Muscle of arm (tissue), 14 donors: ENCODE measurements at places on chromosomes 6 and 20.

DNA sequence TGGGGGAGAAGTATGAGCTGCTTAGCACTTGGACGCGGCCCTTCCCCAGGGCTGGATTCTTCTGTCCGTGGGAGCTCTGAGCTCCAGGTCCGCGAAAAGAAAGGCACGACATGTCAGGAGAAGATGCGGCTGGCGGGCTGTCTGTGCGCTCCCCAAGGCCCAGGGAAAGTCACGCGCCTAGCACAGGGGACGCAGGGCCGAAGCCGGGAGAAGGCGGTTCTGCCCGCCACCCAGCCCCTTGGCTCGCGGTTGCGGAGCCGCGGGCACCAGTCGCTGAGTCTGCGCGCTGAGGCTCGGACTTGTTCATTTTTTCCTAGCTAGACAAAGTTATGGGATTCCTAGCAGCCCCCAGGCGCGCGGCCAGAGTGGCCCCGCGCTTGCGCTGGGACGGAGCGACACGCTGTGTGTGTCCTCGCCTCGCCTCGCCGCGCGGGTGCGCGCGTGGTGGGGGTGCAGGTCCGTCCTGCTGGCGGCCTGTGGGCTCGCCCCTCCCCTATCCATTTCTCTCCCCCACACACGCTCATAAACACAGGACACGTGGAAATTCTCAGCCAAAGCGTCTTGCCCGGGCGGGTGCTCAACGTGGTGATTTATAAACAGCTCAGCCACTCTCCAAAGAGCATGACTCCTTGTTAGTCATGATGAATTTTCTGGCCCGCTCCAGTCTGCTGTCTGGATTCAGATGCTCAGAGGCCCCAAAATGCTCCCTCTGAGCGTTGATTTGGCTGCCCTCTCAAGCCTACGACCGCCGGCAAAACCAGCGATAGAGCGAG lies 1.9 kb upstream of the POU3F2 start:
- DNase-seq, result no peak

DNA sequence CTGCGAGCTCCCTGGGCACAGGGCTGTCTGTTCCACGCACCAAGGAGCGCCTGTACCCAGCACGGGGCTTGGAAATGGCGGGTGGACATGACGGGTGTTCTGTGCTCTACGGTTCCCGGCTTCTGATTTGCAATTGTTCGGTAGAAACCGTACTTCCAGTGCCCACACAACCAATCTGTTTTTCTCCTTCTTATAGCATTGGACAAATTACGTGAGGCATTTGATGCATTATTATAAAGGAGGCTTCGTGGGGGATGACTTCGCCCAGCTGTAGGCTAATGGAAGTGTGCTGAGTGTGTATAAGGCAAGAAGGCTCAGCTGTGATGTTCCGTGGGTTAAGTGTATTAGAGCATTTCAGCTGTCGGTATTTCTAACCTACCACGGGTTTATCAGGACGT lies 9.8 kb upstream of the RPS21 start:
- no peak for DNase-seq

DNA sequence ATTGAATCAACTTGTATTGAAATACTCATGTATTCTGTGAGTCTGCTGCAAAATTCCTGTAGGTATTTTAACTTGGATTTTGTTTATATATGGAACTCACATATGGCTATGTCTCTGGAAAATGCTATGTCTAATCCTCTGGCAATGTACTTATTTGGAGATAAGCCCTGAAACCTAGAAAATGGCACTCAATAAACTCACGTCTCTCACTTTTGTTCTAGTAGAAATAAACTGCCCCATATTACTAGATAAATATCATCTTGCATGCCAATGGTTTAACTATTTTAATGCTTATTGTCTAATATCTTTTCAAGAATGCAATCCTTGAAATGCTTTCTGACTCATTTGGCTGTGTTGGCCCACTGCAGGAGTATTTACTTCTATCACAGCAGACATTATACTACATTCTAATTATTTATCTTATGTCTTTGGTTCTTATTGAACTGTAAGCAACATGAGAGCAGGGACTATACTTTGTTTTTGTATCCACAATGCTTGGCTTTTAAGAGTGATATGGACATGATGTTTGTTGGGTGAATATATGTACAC lies 292.2 kb upstream of the RSPO3 start:
- no peak for DNase-seq

DNA sequence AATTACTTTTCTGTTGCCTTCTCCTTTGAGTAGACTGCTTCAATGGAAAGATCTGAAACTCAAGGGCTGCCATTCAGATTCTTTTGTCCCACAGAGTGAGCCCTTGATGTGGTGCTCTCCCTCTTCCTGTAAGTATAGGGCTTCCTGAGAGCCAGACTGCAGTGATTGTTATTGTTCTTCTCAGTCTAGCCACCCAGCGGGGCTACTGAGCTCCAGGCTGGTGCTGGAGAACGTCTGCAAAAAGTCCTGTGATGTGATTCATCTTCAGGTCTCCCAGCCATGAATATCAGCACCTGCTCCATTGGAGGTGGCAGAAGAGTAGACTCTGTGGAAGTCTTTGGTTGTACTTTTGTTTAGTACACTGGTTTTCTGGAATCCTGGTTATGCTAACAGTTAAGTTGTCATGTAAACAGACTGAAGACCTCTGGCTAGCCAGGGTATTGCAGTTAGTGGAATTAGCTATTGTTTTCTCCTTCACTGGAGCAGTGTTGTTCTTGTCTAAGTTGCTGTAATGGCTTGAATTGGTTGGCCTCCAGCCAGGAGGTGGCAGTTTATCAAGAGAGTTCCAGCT lies 240.9 kb downstream of the COL12A1 start:
- no peak for DNase-seq

GRCh38 chr6:24272553-24272952 lies 85.3 kb downstream of the DCDC2 start:
- DNase-seq, result no peak

DNA sequence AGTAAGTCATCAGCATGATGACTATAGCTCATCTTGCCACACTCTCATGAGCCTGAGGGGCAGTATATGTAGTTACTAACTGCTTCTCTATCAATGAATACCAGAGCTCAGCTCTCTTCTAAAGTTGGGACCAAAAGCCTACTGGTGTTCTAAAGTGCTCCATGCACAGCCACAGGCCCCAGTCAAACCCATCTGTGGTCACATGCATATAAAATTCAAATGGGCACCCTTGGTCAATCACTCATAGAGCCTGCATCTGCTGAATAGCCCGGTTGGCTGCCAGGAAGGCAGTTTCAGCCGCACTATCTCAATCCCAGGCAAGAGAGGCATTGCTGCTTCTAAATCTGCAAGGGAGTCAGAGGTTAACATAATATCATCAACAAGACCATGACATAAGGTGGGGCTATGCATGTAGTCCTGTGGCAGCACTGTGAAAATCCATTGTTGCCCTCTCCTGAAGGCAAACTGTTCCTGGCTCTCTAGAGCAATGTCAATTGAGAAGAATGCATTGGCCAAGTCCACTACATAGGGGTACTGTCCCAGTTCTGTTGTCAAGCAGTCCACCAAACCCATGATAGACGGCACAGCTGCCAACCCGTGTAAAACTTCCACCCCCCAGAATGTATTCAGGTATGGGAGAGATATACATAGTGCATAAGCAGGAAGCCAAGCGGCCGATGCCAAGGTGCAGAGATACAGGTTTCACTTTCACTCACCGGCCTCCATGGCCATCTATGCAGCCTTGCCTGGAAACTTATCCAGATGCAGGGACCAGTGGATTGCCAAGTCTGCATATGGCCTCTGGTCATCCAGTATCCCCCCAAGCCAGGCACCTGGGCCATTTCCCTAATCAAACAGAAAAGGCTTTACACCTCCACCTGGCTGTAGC lies 76.2 kb downstream of the ALDH8A1 start:
- DNase-seq, result no peak

GRCh38 chr6:113539202-113539601 lies 317.9 kb upstream of the MARCKS start:
- DNase-seq, result no peak

DNA sequence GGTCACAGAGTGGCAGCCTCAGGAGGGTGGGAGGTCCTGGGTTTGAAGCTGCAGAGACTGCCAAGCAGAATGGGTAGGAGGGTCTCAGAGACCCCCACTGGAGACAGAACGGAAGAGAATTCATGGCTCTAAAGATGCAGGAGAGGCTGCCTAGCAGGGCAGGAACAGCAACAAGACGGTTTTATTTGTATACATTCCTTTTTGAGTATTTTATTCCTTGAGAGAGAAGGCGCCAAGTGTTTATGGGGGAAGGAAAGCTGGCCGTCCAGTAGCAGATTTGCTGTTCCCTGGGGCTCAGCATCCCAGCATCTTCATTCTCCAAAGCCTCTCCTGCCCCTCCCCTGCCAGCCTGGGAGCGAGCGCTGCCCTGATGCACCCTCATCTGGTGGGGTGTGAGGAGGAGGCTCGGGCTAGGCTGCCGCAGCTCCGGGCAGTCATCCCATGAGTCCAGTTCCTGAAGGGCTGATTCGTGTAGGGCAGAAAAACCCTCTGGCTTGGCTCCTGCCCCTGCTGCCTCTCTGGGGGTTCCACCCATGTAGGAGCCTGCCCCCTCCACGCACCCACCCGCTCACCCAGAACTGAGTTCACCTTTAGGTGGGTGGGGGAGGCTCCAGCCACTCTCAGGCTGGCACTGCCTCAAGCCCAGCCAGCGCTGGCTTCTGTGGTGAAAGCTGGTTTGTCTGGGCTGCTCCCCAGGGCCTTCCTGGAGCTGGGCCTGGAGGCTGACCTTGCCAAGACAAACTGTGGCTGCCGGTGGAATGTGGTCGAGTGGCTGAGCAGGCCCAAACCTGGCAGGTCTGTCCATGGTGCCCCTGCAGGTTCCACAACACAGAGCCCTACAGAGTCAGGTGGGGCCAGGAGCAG lies 32.4 kb downstream of the CPXM1 start:
- no peak for DNase-seq

DNA sequence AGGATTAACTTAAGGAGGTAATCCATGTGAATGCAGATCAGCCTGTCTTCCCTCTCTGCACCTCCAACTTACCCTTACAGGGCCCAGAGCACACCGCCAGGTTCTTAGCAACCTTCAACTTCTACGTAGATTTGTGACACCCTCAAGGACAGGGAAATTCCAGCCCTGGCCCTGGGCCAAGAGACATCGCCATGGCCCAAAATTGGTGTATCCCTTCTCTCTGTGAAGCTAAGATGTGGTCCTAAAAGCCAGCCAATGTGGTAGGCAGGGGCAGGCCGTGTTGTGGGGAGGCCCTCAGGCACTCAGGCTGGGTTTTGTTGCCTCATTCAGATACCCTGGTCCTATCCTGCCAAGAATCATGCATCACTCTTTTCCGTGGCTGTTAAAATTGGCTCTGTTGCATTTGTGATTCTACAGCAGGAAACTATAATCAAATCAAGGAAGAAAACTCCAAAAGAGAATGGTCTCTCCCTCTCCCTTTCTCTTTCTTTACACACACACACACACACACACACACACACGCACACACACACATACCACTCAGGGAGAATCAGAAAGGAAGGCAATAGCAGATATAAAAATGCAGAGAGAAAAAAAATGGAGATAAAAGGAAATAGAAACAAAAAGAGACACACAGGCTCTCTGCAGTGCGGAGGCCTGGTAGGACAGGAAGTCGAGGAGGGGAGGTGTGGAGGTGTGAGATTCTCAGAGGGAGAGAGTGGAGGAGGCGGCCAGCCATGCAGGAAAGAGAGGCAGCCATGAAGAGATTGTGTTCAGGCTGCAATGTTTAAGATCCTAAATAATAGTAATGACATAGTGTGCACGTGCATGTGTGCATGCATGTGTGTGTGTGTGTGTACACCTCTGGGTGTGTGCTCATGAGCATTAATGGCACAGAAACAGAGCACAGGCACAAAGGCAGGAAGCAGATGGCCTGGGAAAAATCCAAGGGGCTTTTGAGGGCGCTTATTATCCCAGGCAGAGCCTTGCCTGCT lies 201.8 kb upstream of the LRFN2 start:
- peak; percentile 11 for DNase-seq

- no peak for DNase-seq
Measured at GRCh38 chr6:120671519-120671918, 662.8 kb downstream of the TBC1D32 start.

- DNase-seq, result peak; percentile 81
Measured at GRCh38 chr20:52972190-52972937, at the start of gene TSHZ2. Gene TSHZ2, plus strand, starts transcription at chr20:52972358. Its CDS starts 936 bp downstream, at chr20:52973294.

DNA sequence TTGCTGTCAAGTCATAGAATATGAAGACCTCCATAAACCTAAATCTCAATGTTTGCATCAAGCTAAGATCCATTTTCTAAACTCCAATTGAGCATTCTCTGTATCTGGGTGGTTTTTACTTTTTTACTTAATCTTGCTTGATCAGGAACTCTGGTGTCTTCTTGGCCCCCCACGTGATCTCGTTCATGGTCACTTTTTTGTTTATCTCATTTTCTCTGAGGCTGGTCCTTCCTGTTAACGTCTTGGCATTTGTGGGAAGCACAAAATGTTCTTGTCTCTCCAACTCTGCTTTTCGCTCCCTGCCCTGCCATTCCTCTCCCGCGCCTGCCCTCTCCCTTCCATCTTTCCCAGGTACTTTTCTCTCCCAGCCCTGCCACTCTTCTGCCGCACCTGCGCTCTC lies 14.0 kb upstream of the MAPRE1 start:
- no peak for DNase-seq
